Stimulated activated CD8-positive, alpha-beta memory T cell treated with anti-CD3 and anti-CD28 coated beads, Interleukin-7, amount 100 ng/mL, for 4 hours (primary cell): ENCODE measurements at places on chromosomes 12 and 14.

DNA sequence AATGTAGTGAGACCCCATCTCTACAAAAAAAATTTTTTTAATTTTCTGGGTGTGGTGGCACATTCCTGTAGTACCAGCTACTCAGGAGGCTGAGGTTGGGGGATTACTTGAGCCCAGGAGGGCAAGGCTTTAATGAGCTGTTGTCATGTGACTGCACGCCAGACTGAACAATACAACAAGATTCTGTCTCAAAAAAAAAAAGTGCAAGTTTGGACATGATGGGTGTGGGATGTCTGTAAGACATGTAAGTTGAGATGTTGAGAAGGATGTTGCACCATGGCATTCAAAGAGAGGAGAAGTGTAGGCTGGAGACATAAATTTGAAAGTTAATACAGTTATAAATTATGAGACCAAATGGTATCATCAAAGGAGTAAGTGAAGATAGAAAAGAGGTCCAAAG lies 23.5 kb downstream of the YEATS4 start:
- DNase-seq = no peak

DNA sequence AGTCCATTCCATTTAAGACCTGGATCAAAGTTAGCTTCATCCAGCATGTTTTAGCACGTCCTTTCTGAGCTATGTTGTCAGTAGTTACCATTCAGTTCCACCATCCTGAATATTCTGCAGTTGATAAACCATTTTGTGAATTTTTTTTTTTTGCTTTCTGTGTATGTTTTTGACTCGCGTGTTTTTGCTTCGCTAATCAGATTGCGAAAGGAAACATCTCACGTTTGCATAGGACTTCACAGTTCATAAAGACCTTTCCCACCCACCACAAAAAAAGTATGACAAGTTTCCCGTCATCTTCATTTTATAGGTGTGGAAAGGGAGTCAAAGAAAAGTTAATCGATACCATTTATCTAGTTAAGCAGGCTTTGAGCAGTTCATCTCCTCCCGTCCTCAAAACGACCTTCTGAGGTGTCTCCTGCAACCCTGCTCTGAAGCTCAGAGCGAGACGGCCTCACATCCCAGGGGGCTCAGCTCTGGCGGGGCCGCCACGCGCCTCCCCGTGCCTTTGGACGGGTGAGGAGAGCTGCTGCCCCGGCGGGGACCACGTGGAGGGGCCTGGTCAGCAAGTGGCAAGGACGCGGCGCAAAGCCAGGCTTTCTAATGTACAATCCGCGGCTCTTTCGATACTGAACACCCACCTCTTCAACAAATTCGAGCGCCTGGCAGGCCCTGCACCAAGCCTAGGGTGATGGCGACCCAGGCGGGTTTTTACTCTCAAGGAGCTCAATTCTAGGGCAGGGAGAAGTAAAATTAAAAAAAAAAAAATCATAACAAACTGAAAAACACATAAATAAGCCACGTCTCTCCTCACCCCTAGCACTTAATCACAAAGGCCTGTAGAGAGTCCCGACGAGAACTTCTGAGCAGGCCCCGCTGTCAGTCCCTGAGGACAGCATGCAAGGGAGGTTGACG lies 988 bp upstream of the TMEM263 start:
- no peak for DNase-seq

DNA sequence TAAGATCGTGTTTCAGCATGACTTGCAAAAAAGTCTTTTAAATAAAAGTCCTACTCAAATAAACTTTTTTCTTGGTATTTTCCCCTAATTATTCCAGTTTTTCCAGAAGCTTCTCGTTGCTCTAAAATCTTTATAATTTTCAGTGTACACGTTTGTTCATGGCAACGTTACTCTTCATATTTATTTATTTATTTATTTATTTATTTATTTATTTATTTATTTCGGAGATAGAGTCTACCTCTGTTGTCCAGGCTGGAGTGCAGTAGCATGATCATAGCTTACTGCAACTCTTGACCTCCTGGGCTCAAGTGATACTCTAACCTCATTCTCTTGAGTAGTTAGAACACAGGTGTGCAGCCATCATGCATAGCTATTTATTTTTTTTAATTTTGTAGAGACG lies 438.3 kb upstream of the MDGA2 start:
- no peak for DNase-seq

- no peak for DNase-seq
These were observed 11.6 kb downstream of the FGD6 start for GRCh38 chr12:95205685-95206084.

DNA sequence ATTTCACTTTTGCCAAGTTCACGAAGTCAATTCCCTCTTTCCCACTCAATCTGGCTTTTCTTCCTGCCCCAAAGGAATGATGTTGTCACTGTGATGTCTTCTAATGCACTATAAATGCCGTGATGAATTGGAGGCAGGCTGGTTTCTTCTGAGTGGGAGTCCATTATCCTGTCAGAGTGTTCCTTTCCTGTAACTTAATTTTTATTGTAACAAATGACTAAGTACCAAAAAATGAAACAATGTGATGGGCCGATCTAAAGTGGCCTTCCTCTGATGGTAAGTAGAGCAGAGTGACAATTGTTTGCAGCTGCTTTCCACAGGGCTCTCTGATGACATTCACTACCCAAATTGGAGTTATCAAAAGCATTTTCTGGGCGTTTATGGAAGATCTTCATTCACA lies 22.2 kb downstream of the TMEM30B start:
- DNase-seq = no peak

DNA sequence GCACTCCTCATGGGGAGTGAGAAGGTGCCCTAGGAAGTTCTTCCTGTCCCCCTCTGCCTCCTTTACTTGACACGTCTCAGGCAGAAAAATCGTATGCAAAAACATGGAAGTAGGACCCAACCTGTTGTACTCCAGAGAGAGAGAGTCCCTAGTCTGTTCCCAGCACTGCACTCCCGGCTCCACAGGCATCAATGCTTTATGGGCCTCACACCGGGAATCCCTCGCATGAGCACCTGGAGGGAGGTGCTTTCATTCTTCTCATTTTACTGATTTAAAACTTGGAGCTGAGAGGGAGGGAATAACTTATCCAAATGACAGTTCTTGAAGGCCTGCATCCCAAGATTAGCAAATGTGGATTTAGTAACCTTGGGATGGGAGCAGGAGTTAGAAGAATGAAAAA lies 1101.4 kb downstream of the BCL11B start:
- DNase-seq = no peak

DNA sequence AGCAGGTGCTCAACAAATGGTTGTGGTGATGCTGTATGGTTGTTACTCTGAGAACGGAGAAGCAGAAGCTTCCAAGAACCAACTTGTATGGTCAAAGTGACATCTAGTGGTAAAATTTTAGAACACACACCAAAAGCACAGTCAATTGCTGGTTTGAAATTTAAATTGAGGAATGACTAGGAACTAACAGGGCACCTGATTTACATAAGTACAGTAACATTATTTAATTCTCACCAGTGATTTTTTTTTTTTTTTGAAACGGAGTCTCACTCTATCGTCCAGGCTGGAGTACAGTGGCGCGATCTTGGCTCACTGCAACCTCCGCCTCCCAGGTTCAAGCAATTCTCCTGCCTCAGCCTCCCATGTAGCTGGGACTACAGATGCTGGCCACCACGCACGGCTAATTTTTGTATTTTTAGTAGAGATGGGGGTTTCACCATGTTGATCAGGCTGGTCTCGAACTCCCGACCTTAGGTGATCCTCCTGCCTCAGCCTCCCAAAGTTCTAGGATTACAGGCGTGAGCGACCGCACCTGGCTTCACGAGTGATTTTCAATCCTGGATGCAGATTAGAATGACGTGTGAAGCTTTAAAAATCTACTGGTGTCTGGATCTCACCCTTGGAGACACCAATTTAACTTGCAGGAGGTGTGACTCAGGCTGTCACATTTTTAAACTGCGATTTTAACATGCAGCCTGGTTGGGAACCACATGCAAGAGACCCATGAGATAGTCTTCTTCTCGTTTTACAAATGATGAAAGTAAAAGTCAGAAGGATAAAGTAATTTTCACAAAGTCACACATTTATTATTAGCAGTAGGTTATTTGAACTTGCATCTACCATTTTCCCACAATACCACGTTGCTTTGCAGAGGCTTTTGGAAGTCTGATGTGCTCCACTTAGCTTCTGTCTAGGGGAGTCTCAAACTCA lies 14.1 kb upstream of the NUMB start:
- DNase-seq = no peak

DNA sequence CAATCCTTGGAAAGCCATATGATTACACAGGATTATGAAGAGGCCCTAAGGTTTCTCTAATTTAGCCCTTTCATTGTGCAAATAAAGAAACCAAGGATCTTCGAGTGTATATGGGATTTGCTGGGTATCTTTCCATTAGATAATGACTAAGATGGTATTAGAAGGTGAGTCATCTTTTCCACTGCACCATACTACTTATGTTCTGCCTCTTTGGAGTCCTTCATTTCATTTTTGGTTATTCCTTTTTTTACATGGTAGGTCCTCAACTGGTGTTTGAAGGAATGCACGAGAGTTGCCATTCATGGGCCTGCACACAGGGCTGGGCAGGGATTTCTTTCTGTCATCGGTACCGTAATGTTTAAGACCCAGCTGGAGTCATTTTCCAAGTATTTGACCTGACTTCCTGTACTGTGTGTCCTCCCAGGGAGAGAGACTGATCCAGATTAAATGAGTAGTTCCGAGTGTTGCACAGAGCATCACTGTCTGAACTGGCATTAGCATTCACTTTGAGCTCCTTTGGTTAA lies 85.7 kb downstream of the BORCS5 start:
- DNase-seq = no peak

DNA sequence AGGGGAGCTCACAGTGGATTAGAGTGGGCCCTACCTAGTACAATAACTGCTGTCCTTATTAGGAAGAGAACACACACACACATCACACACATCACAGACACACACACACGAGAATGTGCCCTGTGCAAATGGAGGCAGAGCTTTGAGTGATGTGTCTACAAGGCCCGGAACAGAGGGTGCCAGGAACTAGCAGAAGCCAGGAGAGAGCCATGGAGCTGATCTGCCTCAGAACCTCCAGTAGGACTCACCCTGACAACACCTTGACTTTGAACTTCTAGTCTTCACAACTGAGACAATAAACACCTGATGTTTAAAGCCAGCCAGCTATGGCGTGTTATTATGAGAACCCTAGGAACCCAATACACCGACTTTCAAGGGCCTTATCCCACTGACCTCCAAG lies 29.7 kb upstream of the FKBP4 start:
- no peak for DNase-seq

- no peak for DNase-seq
These were observed 717 bp downstream of the PKP2 start for GRCh38 chr12:32895688-32896431.

DNA sequence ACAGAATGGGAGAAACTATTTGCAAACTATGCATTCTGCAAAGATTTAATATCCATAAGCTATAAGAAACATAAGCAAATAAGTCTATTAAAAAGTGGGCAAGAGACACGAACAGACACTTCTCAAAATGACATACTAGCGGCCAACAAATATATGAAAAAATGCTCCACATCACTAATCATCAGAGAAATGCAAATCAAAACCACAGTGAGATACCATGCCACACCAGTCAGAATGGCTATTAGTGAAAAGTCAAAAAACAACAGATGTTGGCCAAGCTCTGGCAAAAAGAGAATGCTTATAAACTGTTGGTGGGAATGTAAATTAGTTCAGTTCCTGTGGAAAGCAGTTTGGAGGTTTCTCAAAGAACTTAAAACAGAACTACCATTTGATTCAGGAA lies 121.3 kb downstream of the KCNMB4 start:
- no peak for DNase-seq

DNA sequence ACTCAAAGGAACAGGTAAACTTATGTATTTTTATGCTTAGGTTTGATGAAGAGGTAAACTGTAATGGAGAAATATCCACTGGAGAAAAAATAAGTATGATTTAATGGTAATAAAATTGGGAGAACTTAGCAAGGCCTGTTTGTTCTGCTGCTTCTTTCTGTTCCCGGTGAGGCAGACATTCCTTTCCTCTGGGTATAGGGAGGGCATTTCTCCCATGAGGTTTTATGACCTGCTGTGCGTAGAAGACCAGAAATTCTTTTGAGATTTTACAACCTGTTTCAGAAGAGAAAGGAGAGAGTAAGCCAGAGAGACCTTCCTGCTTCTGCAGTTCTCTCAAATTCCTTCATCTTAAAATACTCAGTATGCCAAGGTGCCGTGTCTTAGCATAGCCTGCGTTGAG lies 139.4 kb upstream of the RMST start:
- no peak for DNase-seq

DNA sequence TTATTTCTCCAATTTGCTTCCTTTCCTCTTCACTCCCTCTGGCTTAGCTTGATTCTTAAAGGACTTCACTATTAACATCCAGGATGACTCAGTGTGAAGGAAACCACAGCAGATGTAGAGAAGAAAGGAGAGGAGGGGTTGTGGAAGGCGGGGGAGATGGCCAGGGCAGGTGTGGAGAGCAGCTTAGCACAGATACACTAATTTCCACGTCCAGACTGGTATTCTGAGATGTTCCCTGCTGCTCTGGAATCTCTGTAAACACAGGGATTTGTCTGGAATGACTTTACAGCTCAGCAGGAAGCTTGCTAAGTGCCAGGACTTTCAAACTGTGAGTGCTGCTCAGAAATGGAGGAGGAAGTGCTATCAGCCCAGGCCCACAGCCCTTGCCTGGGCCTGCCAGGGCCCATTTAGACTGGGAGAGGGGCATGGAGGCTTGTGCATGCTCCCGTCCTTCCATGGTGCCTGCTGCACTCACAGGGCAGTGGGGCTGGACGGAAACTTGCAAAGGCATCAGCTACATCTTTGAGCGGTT lies 202.5 kb upstream of the DDHD1 start:
- no peak for DNase-seq

DNA sequence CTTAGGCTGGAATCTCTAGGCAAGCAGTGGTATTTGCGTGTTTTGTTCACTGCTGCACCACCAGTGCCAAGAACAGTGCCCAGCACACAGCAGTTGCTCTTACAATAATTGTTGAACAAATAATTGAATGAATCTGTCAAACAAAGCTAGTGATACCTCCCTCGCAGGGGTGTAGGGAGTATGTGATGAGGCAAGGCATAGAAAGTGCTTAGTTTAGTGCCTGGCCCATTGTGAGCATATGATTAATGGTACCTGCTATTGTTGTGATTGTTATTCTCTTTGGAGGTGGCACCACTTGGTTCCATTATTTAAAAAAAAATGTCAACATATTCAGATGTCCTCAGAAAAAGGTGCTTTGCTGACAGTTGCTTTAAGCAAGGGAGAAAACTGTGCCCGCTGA lies 210.1 kb upstream of the TBX3 start:
- no peak for DNase-seq

DNA sequence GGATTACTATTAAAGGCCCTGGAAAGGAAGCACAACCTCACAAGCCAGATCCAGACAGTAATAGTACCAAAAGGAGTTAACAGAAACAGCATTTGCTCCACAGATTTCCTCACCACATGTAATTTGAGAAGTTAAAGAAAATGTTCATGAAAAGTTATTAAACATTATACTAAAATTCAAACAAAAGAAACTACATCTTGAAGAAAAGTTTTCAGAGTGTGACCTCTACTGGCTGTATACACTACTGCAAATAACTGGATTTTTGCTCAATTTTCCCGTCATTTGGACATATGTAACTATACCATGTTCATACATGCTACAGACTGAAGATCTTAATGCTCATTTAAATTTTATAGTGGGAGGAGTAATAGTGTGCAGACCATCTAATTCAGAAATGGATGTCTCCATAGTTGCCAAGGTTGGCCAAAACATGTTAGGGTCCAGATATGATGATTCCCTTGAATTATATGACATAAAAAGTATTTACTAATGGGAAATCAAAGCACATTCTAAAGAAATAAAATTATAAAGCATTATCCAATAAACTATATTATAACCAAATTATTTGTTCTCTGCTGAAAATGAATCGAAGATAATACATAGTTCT lies 5.6 kb downstream of the KRR1 start:
- no peak for DNase-seq

- DNase-seq = no peak
These were observed 35.2 kb downstream of the RNFT2 start for GRCh38 chr12:116773276-116773731.
